ENCODE measurements at places on chromosomes 7 and 10.
A peak's percentile ranks its signal among the peaks of the same experiment; 100 is the strongest.

- no peak for DNase-seq
Measured at GRCh38 chr10:71615538-71616329, 103.8 kb downstream of the C10orf105 start.

GRCh38 chr7:25575634-25576033 is 347.3 kb upstream of the NPVF start:
- no peak for DNase-seq

DNA sequence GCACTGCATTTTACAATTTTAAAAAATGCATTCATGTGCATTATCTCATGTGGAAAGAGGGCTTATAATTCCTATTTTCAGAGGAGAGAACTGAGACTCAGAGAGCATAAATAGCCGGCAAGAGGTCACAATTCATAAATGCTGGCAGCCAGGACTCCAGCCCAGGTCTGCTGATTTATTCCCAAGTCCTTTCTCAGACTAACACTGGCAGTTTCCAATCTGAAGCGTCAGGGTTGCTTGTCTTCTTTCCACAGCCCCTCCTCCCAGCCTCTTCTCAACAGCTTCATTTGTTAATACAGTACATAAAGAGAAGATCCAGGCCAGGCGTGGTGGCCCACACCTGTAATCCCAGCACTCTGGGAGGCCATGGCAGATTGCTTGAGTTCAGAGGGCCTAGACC is 108.9 kb downstream of the PARD3 start:
- no peak for DNase-seq

GRCh38 chr7:64884085-64884912 is 18.8 kb upstream of the ZNF273 start:
- no peak for DNase-seq

DNA sequence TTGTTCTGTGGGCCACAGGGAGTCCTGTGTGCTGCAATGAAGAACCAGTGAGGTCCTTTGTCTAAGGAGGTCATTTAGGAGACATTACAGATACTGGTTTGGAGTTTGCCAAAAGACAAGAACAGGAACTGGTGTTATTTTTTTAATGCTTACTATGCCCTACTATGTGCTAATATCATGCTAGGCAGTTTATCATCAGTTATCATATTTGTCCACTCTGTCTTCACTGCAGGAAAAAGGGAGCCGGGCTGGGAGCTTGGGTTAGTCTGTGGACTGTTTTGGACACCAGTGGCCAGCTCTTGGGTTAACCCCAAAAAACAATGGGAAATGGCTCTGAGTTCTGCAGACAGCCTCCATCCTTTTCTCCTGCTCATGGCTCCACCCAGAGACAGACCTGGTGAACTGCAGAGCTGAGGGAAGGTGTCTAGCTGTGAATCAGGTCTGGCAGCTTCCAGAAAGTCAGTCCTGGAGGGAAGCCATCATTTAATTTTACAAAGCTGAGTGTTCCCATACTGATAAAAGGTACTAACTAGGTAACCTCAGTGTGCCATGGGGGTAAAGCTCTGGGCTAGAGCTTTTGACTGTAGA is 101.2 kb upstream of the ZNF746 start:
- DNase-seq = peak; percentile 16

GRCh38 chr10:101771380-101771779 is 4.5 kb downstream of the FGF8 start:
- no peak for DNase-seq

DNA sequence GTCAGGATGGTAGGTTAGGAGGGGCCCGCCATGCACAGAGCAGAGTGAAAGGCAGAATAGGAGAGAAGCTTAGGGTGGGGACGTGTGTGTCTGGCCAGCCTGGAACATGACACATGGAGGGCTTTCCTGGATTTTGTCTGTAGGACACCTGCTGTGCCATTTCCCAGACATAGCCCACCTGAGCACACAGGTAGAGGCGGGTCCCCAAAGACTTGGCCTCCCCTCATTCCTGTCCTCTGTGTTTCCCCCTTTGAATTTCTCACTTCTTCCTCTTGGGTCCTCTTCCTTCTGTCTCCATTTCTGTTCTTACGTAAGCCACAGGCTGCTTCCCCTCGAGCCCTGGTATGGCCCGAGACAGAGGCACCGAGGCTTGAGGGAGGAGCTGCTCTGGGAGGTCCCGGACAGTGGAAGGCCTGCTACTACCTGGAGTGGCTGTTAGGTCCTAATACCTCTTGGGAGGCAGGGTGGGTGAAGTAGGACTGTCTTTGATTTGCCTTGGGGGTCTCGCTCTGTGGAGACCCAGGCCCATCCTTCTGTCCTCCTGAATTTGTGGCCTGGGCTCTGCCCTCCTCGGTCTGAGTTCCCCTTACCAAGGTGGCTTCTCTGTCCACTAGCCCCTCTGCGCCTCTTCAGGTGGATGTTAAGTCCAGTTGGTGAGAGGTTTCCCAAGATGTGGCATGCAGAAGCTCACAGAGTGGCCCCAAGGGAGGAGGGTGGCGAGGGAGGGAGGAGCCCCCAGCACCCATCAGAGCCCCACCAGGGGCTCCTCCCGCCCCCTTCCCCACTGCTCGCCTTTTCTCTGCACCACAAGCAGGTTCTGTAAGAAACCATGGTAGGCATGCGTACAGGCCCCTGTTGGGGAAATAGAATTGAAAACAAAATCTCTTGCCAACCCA is 5.5 kb downstream of the ZNF775 start:
- DNase-seq = no peak

DNA sequence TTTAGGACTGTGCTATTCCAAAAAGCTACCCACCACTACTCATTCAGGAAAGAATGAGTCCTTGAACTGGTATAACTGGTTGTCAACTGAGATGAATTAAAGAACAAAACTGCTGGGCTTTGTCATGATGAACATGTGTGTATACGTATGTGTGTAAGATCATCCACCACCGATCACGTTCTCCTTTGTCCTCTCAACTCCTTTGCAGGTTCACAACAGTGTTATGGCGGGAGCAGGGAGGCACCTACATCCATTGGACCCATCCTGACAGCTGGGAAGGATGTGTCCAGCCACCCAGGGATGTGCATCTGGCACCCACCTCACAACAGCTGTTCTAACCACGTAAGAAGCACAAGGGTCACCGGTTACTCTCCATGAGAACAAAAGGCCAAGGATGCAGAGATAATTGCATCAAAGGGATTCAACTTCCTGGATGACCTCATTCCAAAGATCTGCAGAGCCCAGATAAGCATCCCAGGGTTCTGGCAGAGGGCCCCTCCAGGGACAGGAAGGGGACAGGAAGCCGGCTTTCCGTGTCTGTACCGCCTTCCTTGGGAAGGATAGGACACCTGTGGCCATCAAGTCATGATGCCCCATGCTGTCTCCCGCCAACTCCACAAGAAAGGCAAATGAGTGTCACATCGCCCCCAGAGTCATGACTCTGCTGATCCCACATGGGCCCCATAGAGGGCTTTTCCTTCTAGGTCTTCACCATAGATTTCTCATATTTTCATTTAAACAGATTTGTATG is 66.1 kb downstream of the STEAP1B start:
- DNase-seq = no peak

GRCh38 chr10:52997007-52997406 is 224.4 kb upstream of the MBL2 start:
- DNase-seq = no peak

GRCh38 chr10:112244197-112244596 is 39.0 kb upstream of the TECTB start:
- no peak for DNase-seq

- no peak for DNase-seq
Measured at GRCh38 chr10:131429942-131430341, 118.4 kb upstream of the TCERG1L start.

- DNase-seq = no peak
Measured at GRCh38 chr10:21292763-21293517, 232.5 kb downstream of the SKIDA1 start.

DNA sequence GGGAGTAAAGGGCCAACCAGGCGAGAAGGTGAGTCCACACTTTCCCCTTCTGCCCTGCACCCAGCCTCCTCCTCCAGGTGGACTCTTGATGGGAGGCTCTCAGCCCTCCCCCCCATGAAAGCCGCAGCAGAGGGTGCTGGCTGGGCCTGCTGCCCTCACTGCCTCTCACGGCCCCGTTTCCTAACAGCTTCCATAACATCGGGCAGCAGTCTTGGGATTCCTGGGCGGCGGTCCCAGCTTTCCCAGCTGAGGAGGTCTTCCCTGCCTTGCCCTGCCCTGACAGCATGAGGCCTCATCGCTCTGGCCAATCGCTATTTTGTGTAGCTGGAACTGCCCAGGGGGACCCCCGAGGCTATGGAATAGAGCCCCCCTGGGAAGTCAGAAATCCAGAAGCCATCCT is 76.3 kb downstream of the COL13A1 start:
- DNase-seq = no peak

Measured in NCI-H345 (cell line).